IMR-90 (cell line): ENCODE measurements at places on chromosomes 4 and X. TPM values are rescaled to one million over a fixed set of nuclear protein-coding genes. Genes with fewer than 3 reads are reported as not detected.

GRCh38 chrX:103170216-103170615 is 44.7 kb upstream of the BEX4 start:
- peak; percentile 29 for DNase-seq

GRCh38 chr4:41512596-41512995 is 25.4 kb upstream of the LIMCH1 start:
- DNase-seq: no peak

BGN gene
- total RNA-seq: 10.0 and 11.3 TPM in 2 replicates

GAGE13 gene
- not detected in 2 replicates for total RNA-seq

DNA sequence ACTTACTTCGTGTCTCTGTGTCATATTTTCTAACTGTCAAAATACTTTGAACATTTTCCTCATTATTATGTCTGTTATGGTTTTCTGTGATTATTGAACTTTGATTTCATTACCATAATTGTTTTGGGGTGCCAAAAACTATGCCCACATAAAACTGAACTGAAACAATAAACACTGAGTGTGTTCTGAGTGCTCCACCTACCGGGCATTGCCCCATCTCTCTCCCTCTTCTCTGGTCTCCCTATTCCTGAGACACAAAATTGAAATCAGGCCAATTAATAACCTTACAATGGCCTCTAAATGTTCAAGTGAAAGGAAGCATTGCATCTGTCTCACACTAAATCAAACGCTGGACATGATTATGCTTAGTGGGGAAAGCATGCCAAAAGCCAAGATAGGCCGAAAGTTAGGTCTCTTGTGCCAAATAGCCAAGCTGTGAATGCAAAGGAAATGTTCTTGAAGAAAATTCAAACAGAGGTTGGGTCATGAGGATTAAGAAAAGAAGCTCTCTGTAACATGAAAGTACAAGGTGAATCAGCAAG is 972.3 kb downstream of the PCDH7 start:
- DNase-seq: no peak

SLC16A2 gene
- 5.3 and 6.1 TPM in 2 replicates for total RNA-seq

DNA sequence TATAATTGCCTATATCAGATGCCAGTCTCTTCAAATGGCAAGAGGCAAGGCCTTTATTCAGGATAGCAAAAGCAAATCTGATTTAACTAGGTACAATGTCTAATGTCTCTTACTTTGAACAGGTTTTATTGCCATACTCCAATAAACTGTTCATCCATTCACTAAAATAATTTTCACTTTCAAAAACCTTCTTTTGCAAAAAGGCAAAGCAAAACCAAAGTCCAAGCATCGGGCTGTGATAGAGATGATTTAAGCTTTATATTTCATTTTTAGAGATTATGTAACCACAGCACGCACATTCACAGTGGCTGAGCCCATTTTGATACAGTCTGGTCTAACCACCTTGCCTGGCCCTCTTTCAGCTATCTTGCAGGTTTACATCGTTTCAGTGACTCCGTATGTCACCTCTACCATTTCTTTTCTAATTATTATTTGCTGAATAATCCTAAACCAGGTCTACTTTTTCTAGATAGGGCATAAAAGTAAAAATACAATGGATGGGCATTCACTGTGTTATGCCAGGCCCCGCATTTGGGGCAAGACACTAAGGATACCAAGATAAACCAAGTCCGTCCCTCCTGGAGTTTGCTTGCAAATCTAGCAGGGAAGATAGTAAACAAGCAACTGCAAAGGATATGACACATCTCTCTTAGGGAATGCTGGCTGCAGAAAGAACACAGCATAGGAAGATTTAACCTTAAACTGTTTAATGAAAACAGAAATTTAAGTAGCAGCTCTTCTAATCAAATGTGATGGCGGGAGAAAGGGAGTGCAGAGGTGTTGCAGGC is 1.8 kb downstream of the CASP3 start:
- DNase-seq: peak; percentile 62

SPRY1 gene
- 1.4 and 1.9 TPM in 2 replicates for total RNA-seq

SFRP2 gene
- not detected in 2 replicates for total RNA-seq

DNA sequence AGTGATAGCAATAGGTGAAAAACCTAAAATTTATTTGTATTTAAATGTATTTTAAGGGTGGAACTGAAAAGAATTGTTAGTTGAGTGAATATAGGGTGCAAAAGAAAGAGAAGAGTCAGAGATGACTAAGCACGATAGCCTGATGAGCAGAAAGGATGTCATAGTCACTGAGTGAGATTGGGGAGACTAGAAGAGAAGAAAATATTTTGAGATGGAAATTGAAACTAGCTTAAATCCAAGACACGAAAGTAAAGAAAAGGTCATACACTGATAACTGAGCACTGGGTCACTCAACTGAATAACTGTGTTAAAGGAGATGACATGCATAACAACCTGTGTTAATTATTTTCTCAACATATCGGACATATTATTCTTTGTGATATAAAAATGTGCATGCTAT is 55.5 kb downstream of the SPANXN4 start:
- DNase-seq: no peak

DNA sequence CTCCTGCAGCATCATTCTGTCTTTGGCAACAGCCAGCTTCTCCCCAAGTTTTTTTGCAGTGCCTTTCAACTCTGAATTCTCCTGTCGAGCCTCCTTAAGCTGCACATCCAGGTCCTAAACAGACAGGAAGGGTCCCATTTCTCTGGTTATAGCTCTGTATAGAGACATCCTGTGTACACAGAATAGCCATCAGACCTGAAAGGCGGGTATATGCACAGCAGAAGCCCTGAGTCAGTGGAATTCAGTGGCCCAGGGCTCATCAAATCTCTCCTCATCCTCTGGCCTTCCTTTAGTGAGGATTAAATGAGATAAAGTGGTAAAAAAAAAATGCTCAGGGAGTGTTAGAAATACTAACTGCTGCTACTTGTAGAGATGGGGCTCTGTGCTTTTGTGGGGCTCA is 73.8 kb downstream of the FAM184B start:
- no peak for DNase-seq

SNX12 gene
- total RNA-seq: 43.0 and 59.9 TPM in 2 replicates

GRCh38 chrX:113833096-113834055 is 750.5 kb upstream of the HTR2C start:
- DNase-seq: no peak

DNA sequence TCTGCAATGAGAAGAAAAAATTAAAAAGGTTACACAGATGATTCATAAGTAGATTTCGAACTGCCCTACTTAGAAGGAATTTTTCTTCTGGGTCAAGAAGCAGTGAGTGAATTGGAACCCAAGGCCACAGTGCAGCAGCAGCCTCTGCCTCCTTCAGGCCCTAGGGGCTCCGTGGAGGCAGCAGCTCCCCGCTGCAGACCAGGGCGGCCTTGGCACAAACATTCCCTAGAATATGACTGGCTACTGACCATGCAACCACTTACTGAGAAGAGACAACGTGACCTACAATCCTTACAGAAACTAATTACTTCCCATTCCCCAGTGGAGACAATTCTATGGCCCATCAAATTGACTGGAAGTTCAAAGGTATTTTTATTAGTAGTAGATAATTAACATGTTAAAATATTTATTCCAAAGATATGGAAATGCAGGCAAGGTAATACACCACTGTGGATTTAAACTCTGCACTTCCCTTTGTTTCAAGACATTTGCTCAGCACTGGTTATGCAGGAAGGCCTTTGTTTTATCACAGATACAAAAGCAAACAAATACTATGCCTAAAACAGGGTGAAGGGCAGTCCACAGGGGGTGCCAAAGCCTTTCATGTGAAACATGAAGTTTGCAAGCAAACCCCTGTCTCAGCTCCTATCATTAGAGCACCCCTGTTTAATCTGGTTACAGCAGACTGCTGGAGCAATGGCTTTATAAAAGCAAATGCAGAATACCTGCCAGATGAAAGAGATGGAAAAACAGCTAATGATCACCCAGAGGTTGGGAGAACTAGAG is 59.2 kb downstream of the PCDH19 start:
- no peak for DNase-seq

- DNase-seq: no peak
Measured at GRCh38 chr4:41930139-41930831, 4.9 kb upstream of the TMEM33 start.

- DNase-seq: no peak
Measured at GRCh38 chr4:139773560-139774318, 108.1 kb downstream of the MGST2 start.

GRCh38 chr4:101419336-101420135 is 72.2 kb upstream of the PPP3CA start:
- peak; percentile 41 for DNase-seq

AKAP14 gene
- total RNA-seq: not detected in 2 replicates

DNA sequence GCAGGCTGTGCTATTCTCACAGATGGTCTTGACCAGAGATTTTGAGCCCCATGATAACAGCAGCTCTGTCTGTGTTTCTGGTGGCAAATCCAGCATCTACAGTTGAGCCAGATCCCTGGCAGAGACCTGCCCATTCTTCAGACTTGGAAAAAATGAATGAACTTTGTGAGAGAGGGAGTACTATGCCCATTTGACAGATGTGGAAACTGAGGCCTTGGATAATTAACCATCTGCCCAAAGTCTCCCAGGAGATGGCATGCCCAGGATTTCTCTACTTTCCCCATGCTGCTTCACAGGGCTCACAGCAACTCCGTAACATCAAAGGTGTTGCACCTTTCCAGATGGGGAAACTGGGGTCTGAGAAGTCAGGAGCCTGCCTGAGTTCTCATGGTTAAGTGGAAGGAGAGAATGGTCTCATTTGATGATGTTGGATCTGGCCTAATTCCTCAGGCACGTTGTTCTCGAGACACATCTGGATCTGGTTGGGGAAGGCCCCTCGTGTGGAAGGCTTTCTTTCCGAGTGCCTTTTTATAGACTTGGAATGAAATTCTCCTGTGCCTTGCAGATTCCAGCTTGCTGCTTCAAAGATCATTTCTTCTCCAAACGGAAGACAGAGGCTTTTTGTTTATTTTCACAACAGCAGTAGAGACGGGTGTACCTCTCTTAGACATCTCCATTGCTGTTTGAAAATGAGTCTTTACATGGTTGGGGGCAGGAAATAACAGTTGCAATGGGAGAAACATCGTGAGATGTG is 73.3 kb upstream of the STX18 start:
- DNase-seq: peak; percentile 66

- DNase-seq: no peak
Measured at GRCh38 chr4:2295900-2296442, 34.1 kb upstream of the MXD4 start.

- no peak for DNase-seq
Measured at GRCh38 chr4:7960017-7960789, 20.5 kb upstream of the AFAP1 start.

DNA sequence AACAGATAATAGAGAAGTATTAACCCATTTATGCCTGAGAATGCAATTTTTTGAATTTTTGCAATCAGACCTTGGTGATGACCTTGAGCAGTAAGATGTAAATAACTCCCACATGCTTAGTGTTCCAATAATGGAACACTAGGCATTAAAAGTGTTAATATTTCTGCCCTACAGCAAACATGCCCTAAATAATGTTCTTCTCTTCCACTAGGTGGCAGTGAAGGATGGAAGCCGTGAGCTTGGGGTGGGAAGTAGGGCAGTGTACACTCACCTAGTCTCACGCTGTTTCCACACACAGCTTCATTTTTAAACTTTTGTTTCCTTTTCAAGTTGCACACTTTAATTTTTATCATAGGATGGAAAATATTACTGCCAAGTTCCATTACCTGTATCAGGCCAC is 613.1 kb upstream of the HS3ST1 start:
- DNase-seq: no peak

AIMP1 gene
- 11.8 and 27.5 TPM in 2 replicates for total RNA-seq

GRCh38 chr4:77022560-77023179 is 53.1 kb downstream of the CCNI start:
- peak; percentile 81 for DNase-seq

- DNase-seq: no peak
Measured at GRCh38 chr4:183834252-183834651, 70.9 kb upstream of the STOX2 start.

DNA sequence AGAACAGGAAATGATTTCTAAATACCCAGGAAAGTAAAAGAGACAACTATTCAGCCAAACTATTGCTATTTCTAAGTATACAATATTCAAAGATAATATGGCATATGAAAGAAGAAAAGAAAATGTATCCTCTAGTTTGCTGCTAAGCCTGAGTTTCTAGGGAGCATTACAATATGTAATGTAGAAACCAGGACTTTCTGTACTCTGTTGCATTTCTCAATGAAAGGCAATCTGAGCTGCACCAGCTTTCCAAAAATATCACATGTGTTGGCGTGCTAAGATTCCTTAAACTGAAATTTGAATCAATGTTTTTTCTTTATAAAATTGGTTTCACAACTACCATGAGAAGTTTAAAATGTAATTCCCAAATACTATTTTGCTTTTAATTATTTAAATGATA is 129.6 kb downstream of the ANK2 start:
- DNase-seq: no peak

GRCh38 chr4:113845138-113845537 is 83.6 kb upstream of the CAMK2D start:
- no peak for DNase-seq

DNA sequence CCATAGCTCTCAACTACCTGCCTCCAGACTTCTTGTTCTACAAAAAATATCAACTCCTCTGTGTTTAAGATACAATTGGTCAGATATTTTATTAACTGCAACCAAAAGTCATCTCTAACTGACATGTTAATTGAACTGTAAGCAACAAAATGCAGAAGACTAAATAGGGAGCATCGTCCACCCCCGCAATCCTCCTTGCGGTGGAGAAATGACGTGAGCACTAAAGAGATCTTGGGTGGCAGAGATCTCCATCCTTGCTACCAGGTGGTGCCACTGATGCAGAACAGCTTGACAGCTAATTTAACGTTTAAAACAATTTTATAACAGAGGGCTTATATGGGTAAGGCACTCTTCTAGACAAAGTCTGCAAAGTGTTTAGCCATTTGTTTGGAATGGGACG is 164.4 kb upstream of the FTHL17 start:
- no peak for DNase-seq

GPR82 gene
- not detected in 2 replicates for total RNA-seq

GRCh38 chrX:22689290-22689689 is 310.5 kb upstream of the DDX53 start:
- DNase-seq: peak; percentile 23

DNA sequence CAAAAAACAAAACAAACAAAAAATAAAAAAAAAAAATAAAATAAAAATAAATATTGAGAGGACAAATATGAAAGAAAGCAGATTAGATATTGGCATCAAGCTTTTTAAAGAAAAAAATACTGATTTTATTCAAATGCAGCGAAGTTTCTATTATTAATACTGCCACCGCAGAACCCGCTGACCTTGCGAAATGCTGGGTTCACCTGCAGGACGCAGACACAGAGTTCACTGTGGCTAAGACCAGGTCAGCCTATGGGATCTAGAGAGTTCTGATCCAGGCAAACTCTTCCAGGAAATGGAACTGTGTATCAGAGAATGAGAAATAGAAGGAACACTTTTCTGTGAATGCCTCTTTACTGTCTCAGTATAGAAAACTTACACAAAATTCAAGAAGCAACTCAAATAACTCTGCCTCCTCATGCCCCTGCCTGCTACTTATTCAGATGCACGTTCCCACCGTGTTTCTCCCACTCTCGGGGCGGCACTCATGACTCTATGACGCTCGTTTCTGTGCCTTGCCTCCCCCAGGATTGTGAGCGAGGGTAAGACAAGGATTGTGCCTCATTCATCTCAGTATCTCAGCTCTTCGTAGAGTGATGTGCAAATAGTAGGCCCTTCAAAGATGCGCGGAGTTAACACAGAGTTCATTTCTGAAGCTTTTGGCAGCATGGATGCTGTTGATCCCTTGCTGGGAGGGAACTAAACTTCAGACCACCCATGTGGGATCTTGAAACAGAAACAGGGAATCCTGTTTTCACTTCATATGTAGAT is 44.1 kb upstream of the TLR3 start:
- DNase-seq: no peak
